Liver (tissue), 10 donors: ENCODE measurements at places on chromosomes 1 and 21.

GRCh38 chr1:21855257-21856096, 43.4 kb downstream of the LDLRAD2 start:
- DNase-seq: no peak

DNA sequence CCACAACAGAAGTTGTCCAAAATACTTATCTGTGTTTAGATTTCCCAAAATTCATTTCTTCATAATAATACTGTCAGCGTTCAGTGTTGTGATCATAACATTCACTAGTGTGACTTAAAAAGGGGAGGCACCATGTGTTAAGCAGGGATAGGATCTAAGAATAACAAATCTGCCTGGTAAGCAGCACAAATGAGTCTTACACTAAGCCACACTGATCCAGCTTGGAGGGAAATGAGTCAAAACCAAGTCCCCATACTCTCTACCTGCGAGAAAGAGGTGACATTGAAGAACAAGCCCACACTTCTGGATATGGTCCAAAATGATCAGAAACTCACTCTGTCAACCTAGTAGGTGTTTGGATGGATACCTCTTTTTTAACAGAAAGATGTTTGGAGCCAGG, 145.5 kb downstream of the CRB1 start:
- no peak for DNase-seq

DNA sequence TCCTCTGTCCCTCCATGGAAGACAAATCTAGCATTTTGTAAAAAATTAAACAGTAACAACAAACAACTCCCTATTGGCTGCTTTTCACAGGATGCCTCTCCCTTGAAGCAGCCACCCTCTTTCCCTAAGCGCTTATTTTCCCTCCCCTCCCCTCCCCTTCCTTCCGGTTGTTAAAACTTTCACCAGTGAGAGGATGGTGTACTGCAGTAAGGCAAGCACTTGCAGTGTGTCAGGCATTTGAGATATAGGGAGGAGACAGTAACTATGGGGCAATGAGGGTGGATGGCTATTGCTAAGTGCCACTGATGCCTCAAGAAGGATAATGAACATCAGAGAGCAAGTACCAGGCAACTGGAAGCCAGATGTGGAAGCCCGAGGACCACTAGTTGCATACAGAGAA, 19.1 kb upstream of the KIAA1614 start:
- DNase-seq: no peak

DNA sequence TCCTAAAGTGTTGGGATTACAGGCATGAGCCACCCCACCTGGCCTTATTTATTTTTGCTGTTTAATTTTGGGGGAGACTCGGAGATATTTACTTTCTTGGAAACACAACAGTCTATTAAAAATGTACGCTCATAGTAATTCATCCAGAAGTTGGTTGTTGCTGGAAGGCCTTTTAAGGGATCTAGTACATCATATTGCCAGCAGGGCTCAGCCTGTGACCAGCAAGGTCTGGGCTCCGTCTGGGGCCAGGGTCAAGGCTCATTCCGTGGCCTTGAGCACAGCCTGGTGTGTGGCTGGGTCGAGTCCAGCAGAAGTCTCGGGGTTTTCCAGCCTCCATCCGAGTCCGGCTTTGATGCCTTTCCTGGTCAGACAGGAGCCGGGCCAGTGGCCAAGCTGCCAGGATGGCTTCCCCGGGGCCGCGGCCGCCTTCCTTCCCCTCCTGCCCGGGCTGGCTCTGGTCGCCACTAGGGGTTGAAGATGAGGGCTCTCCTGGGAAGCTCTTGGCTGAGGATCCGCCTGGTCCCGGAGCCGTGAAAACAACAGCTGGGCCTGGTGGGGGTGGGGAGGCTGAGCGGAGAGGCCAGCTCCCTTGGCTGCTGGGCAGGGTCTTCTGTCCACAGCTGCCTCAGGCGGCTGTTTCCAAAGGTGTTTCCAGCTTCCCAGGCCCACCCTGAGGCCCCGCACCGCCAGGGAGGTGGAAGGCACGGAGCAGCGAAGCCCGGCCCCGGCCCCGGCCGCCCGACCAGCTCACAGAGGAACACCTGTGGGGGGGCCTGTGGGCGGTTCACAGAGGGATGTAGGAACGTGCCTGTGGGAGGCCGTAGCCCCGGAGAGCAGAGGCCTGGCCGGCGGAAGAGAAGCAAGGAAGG, 5.1 kb upstream of the VWA1 start:
- DNase-seq: no peak

DNA sequence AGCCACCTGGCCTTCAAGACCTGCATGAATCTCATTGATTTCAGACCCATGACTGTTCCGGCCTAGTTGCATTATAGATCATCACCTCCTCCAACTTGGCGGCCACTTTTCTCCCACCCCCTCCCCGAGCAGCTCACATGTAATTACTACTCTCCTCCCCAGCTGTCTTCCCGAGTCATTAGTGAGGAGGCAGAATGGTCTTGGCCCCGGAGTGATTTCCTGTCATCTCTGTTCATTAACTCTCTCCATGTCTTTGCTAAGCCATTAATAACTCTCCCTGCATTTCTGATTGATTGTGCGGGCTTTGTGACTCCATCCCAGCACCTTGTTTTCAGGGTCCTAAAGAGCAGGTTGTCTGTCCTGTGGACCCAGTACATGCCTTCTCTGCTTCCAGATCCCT, 75.6 kb upstream of the CNTN2 start:
- DNase-seq: no peak

DNA sequence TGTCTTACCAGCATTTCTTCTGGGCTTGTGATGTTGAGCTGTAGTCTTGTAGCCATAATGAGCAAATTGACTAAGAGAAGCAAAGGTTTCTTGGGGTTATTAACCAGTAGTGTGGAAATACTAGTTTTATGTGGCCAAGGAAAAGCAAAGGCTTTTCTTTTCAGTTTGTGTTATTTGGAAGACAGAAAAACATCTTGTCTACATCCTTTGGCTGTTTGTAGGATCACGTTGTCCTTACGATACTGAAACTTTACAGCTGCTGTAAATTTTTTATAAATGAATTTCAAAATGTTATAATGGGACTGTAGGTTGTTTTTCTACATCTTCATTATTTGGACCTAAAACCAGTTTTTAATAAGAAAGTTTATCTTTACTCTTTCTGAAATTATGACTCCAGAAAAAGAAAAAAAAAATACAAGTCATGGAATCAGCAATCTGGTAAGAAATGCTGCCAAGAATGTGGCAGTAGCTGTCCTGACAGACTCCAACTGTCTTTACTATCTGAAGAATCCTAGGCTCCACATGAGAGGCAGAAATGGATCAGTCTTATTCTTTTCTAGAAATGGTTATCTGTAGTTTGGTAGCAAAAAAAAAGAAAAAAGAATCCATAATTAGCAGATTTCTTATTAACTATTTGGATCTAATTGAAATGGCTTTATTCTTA, 41.6 kb upstream of the QSOX1 start:
- DNase-seq: no peak

DNA sequence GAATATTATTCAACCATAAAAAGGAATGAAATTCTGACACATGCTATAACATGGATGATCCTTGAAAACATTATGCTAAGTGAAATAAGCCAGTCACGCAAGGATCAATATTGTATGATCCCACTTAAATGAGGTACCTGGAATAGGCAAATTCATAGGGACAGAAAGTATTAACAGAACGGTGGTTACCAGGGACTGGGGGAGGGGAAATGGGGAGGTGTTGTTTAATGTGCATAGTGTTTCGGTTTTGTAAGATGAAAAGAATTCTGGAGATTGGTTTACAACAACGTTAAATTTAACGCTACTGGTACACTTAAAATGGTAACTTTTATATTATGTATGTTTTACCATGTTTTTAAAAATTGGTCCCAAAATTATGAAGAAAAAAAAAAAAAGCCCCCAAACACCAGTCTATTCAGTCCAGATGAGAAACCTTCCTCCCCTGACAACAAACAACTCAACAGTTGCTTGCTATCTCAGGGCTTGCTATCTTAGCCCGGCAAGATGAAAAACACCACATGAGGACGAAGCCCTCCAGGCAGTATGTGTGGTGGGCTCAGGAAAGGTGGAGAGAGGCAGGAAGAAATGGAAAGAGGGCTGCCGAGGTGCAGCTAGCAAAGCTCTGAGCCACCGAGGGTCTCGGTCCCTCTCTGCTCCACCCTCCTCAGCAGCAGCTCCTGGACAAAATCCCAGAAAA, 8.5 kb downstream of the NUAK2 start:
- DNase-seq: no peak

DNA sequence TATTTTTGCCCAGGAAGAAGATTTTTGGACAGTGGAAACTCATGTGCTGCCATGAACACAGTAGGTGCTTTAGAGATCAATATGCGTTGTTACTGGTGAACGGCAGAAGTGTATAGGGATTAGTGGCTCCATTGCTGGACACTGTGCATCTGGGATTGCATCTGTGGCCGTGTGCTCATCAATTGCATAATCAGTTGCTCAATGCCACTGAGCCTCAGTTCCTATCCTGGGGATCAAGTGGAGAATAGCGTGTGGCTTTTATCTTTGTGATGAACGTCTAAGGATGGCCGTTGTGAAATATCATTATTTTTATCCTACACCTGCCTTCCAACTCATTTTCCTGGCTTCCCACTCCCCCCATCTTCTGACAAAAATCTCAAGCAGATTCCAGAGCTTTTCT, 5.4 kb downstream of the TNN start:
- DNase-seq: no peak

DNA sequence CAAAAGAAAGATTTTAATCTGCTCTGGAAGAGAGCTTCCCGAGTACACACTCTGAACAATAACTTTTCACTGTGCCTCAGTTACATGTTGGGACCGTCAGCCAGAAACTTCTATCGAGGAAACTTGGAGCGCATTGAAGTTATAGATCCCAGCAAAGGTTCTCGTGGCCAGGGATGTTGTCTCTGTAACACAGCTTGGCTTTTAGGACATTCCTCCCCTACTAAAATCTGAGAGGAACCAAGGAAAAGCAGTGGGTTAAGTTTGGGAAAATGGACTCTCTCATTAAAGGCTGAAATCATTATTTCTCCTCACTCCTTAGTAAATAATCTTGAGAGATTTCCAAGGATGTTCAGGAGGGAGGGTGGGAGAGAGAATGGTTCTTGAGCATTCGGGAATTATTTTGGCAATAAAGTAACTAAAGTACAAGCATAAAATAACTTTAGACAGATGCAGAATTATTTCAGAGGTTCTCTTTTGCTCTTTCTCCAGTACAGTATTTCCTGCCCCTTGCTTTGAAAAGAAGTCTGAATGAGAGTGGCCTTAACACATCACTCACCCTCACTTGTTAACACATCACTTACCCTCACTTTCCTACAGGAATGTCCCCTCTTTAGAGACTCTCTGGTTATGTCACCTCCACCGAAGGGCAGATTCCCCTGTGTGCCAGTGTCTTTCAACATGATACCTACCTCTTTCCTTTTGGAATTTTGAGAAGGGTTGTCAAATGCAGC, 1.8 kb upstream of the NFIA start:
- DNase-seq: no peak

DNA sequence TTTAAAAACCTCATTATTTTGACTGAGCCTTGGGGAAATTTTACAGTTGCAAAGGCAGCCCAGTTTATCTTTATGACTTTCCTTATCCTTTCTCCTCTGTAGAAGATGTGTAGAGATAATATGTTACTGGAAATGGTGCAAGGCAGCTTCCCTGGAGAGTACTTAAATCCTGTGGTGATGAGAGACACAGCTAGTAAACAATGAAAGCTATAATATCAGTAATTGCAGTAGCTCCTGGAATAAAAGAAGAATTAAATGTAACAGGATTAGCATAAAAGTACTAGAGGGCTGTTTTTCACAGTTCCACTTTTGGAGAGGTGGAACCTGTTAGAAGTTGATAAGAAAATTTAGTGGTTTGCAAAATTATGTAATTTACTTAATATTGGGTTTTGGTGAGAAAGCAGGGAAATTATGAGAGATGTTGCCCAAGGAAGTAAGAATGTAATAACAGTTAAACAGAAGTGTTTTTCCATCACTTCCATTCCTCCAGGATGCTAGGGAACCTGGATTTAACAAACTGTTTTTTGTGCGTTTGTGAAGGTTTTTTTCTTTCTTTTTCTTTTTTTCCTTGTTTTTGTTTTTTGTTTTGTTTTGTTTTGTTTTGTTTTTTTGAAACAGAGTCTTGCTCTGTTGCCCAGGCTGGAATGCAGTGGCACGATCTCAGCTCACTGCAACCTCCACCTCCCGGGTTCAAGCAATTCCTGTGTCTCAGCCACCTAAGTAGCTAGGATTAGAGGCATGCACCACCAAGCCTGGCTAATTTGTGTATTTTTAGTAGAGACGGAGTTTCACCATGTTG, 15.7 kb upstream of the EDEM3 start:
- no peak for DNase-seq

- DNase-seq: no peak
Measured at GRCh38 chr1:185500001-185500626, 183.1 kb upstream of the IVNS1ABP start.

DNA sequence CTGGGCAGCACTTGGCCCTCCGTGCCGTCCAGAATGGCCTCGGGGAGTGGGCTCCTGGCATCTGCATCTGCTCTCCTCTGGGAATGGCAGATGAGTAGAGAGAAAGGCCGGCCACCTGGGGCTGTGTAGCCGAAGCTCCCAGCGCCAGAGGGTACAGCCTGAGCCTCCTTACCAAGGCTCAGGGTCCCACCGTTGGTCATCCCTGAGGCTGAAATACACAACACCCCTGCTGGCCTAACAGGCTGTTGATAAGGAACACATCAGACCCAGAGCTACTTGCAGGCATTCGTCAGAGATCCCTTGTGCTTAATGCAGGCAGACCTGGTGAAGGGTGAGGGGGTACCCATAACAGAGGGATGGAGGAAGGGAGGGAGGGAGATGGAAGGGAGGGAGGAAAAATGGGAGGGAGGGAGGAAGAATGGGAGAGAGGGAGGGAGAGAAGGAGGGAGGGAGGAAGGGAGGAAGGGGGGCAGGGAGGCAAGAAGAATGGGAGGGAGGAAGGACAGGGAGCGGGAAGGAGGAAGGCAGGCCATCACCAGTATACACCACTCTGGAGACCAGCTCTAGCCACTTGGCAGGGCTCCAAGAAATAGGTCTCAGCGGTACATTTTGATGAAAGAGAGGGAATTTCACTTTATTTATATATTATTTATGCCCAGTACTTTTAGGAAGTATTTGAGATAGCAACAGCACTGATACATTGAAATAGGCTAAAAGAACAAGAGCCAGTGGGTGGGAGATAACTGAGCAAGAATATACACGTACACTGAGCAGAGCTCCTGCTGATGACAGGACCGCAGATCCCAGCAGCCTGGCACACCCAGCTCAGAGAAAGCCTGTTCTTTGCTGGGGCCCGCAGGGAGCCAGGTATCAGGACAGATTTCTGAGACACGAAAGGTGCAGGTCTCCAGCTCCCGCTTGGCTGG, 315.0 kb upstream of the VAMP3 start:
- DNase-seq: no peak

GRCh38 chr1:30607723-30608122, 115.7 kb downstream of the MATN1 start:
- no peak for DNase-seq

DNA sequence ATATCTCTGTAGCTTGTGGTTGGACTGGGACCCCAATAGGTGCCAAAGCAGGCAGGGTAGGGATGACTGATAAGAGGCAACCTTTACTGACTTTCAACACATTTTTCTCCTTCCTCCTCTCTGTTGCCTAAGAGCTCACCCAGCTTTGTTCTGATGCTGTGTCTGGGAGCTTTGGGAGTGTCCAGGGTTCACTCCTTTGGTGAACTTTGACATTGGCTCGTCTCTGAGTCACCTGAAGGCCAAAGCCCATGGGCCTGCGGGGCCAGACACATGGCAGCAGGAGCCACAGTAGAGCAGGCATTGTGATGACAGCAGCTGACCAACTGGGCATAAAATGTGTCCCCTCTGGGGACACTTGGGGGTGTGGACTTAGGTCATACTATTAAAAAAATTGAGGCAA, 99.5 kb upstream of the ZNF644 start:
- no peak for DNase-seq

GRCh38 chr1:201955729-201956143, 433 bp downstream of the TIMM17A start:
- DNase-seq: no peak

GRCh38 chr1:224251741-224252146, 68.7 kb downstream of the DEGS1 start:
- no peak for DNase-seq
